ENCODE measurements at places on chromosomes 12 and 14.

- DNase-seq: no peak
Observed at GRCh38 chr12:24724814-24725213, 224.1 kb downstream of the BCAT1 start.

DNA sequence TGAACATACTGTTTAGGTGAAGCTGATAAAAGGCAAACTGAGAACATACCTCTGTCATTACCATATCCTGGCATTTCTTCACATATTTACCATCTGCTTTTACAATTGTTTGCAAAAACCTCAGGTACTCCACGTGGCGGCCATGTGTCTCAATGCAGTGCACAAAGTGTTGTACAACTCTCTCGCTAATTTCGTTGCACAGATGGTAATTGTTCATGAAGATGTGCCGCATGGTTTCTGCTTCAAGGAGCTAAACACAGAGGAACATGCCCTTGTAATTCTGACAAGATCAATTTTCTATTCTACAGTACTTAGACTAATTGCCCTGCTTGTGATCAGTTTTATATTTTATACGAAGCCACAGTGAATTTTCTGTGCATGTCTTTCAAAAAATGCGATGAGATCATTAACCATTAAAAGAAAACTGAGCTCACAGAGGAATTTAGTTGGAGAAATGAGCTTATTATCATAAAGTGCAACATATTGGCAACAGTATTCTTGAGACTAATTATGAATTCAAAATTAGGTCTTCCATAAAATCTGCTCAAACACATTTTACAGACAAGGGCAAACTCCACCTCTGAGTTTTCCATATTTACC, 233.8 kb downstream of the ITPR2 start:
- no peak for DNase-seq

DNA sequence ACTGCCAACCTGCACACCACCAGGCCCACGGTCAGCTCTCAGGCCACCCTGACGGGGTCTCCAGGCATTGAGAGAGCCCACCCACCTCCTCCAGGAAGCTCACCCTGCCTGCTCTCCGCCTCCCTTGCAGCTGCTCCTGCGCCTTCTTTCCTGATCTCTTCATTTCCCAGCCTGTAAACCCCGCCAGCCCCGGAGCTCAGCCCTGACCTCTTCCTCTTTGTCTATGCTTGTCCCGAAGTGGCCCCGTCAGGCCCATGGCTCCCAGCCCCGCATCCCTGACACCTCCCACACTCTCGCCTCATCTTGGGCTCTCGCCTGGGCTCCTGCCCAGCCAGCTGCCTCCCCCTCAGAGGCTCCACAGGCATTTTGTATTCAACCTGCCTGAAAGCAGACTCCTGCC, 139.3 kb downstream of the CALM1 start:
- DNase-seq: no peak

DNA sequence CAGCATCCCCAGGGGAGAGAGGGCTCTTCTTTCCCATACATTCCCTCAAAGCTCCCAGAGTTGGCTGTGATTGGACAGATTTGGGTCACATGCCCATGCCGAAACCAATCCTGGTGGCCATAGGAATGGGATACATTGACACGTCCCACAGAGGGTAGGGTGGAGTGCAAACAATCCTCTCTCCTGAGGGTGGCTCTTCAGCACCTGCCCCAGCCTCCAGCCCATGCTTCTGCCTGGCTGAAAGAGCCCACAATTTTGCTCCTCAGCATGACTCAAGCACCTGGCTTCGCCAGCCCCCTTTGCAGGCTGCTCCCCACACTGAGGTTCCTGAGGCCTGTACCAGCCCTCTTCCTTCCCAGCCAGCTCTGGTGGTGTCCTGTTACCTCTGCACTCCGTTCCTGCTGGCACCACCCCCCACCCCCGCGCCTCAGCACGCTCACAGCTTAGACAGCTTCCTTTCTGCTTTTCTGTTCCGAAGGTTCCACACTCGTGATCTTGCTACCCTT, 71.7 kb downstream of the CCDC92 start:
- no peak for DNase-seq

Data from SK-N-SH (cell line).